Activated CD4-positive, alpha-beta T cell treated with anti-CD3 and anti-CD28 coated beads for 24 hours (primary cell): ENCODE measurements at places on chromosomes 5 and 9.

DNA sequence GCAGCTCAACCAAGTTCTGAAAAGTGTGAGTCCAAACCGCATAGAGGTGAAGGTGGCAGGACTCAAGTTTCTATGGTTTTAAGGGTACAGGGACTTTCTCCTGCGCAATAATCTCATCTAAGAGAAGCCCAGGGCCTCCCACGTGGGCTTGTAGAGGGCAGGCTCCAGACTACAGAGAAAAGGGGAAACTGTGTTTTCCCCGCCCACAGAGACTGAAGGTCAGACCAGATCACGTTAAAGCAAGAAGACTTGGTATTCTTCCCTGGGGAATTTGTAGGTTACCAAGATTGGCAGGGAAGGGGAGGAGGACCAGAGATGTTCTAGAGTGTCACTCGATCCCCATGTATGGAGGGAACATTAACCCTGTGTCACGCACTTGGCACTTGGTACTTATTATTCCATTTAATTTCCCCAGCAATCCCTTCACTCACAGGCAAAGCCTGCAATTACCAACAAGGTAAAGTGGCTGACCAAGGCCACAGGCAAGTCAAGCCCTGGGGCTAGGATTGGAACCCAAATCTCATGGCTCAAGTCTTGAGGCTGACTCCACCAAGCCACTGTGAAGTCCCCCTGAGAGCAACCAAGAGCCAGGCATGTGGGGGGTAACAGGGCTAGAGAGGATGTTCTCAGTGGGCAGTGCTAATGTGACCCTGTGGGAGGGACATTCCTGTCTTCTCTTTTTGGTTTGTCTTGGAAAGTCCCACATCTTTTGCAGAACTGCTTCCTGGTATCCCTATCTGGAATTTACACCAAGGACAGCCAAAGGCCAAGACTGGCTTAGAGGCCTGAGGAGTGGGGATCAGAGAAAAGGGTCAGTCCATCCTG, 18.3 kb upstream of the NEK6 start:
- DNase-seq: no peak

GRCh38 chr9:38319496-38320173, 72.9 kb upstream of the ALDH1B1 start:
- no peak for DNase-seq

GRCh38 chr5:52024359-52024758, 641.1 kb downstream of the ISL1 start:
- DNase-seq: no peak

DNA sequence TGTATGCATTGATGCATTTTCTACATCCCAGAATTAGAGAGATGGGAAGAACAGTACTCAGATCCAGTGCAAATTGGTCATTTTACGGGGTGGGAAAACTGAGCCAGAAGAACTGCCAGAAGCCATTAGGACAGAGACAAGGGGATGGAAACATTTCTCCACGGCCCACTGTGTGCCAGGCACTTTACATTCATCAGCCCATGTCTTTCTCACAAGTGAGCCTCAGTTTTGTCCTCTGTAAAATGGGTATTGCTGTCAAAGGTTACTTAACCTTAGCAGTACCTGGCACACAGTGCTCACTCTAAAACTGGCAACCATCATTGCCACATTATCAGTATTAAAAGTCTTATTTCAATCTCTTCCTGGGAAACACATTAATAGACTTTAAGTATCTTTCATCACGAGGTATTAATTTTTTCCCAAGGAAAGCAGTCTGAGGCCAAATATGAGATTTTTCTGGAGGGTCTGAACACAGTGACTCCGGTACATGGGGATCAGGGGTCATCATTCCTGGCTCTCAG, 5.2 kb downstream of the DUSP1 start:
- no peak for DNase-seq

DNA sequence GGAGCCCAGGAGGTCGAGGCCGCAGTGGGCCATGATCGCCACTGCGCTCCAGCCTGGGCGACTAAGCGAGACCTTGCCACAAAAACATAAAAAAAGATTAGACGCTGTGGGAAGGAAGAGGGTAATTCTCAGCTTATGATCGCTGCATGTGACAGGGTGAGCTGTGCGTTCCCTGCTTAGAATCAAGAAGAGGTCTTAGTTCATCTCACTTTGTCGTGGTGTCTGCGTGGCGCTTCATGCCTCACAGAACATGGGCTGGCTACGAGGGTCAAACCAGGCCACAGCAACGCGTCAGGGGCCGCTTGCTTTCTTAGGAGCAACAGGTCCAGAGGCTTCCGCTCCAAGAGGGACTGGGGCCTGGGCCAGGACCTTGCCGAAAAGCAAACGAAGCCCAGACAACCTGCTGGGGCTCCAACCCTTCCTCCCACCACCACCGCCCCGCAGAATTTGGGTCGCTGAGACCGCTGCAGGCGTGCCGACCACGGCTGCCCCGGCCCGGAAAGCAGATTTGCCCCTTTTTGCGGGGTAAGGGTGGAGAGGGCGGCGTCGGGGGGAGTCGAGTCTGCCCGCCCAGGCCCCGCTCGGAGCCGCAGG, 10.0 kb upstream of the GRIN1 start:
- no peak for DNase-seq
